NCI-H748 treated with DMSO at 0.1 percent for 48 hours (cell line): ENCODE measurements at places on chromosomes 16 and 17.

DNA sequence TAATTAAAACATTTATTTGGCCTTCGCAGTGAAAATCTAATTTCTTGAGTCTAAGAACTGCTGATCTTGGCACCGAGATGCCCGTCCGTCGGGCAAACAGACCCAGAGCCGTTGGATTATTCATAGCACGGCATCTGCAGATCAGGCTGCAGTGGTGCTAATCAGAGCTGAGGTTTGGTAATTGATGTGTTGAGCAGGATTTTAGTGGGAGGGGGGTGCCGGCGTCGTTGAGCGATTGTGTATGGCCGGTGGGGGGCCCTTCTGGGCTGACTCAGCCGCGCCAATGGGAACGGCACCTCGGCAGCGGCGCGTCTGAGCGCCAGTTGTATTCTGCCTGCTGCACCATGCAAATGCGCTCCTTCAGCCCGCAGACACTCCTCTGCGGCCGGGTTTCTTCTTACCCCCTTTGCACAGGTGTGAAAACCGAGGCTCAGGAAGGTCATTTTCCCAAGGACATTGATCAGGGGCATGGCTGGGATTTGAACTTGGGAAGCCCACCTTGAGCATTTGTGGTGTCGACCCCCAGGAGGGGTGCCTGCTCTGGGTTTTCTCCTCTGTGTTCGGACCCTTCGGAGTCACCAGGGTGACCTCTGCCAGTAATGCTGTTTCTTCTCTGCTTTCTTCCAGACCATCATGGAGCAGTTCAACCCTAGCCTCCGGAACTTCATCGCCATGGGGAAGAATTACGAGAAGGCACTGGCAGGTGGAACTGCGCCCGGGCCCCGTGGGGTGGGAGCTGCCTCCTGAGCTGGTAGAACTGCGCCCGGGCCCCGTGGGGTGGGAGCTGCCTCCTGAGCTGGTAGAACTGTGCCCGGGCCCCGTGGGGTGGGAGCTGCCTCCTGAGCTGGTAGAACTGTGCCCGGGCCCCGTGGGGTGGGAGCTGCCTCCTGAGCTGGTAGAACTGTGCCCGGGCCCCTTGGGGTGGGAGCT lies 18.4 kb downstream of the BAIAP2 start:
- no peak for DNase-seq

- DNase-seq = peak; percentile 40
Observed at GRCh38 chr17:48259694-48260291, 152.2 kb downstream of the SNX11 start.

GRCh38 chr16:17261197-17261858 lies 209.4 kb downstream of the XYLT1 start:
- no peak for DNase-seq

GRCh38 chr16:15054357-15055140 lies 1.3 kb downstream of the NTAN1 start:
- no peak for DNase-seq

DNA sequence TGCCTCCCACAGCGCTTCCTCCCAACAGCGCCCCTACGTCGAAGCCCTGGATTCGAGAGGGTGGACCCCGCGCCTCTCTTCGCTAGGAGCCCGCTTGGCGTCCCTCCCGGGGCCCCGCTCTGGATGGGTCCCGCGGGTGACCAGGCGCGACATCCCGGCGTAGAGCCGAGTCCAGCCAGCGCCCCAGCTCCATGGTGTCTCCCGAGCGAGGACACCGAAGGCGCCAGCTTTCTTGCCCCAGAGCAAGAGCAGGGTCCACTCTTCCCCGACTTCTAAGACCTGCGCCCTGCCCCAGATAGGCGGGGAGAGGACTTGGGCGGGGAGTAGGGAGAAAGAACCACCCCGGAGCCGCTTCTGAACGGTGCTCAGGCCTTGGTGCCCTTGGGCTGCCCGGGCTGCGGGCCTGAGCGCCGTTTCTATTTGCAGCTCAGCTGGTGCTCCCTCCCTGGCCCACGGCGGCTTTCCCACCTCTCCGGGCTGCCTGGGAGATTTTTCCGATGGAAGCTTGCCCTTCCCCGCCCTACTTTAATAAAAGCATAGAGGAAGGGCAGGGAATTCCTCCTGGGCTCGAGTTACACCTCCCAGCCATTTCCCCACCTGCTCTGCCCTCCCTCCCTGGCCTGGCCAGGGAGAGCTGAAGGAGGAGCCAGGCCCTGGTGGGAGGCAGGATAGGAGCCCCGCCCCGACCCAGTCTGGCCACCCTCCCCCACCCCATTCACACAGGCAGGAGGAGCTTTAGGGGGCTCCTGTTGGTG lies 1.8 kb downstream of the MMP15 start:
- no peak for DNase-seq

GRCh38 chr16:3467921-3468320 lies 24.4 kb downstream of the NAA60 start:
- no peak for DNase-seq

DNA sequence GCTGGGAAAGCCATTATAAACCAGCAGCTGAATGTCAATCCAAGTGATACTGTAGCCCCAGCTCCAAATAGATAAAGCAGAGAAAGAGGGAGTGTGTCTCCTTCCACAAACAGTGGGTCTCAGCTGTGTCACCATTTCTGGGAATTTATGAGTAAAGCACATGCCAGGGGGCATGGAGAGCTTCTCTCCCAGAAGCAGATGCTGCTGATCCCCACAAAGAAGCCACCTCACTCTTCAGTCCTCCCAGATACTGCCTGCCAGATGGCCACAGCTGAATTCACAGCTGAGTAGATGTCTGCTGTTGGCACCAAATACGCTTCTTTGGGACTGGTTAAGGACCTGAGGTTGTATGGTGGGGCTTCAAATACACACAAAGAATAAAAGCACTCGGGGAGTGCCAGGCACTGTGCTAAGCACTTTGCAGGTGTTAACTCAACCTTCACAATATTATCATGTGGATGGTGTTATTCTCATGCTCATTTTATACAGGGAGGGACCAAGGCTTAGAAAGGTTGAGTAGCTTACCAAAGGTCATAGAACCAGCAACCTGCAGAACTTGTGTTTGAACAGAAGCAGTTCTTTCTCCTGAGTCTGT lies 298.3 kb downstream of the CDH11 start:
- DNase-seq = no peak

DNA sequence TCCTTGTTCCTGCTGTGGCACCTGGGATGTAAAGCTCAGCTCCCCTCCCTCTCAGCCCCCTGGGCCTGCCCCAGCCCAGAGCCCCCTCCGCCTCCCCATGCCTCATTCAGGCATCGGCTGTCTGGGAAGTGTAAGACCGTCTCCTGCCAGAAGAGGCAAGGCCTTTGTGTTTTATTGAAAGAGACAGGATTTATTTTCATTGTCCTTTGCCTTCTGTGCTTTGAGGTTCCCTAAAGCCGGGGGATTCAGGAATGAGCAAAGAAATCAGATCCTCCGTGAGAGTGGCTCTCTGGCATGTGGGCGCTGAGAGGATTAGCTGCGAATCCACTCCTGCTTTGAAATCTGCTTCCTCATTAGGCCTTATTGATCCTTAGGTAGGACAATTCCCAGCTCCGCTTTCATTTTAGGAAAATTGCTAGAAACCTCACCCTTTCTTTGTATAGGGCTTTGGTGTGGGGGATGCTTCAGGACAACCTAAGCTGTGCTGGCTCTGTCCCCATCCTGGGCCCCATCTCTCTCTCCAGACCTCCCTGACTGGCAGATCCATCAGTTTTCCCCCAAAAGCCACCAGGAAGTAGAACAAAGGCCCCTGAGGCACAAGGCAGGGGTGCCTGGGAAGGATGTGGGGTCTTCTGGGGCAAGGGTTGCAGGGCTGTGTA lies 211.5 kb upstream of the TNRC6C start:
- DNase-seq = no peak

DNA sequence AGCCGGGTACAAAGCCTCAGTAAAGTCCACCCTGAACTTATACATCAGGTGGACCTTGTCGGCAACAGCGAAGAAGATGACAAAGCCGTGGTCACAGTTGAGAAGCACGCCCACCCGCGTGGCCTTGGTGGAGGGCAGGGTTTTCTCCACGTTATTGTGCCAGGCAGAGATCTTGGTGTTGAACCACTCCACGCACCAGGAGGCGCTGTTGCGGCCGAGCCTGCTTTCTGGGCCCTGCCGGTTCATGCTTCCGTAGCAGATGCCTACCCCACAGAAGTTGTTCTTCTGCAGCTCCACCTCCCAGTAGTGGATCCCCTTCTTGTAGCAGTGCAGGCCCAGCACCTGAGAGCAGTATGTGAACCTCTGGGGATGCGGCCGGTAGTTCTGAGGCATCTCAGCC lies 22.1 kb downstream of the TRIM25 start:
- DNase-seq = no peak
